ENCODE measurements at places on chromosomes 5 and 9.

GRCh38 chr5:158810615-158811014 is 289.1 kb downstream of the EBF1 start:
- no peak for DNase-seq

- DNase-seq, result no peak
Observed at GRCh38 chr9:132996526-132996925, 18.0 kb downstream of the GFI1B start.

DNA sequence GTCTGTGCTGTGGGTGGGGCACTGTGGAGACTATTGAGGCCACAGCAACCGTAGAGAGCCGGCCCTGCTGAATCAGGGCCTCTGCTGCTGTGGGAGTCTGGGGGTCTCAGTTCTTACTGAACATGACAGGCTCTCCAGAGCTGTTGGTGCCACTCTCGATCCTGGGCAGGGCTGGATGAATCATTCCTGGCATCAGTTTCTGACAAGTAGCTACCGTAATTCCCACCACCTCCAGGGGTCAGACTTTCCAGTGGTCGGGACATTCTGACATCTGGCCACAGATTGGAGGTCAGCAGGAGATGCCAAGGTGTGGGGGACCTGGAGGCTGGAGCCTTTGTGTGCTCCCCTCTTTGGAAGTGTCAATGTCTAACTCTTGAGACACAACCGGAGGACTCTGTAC is 188.4 kb downstream of the IRX2 start:
- DNase-seq, result no peak

DNA sequence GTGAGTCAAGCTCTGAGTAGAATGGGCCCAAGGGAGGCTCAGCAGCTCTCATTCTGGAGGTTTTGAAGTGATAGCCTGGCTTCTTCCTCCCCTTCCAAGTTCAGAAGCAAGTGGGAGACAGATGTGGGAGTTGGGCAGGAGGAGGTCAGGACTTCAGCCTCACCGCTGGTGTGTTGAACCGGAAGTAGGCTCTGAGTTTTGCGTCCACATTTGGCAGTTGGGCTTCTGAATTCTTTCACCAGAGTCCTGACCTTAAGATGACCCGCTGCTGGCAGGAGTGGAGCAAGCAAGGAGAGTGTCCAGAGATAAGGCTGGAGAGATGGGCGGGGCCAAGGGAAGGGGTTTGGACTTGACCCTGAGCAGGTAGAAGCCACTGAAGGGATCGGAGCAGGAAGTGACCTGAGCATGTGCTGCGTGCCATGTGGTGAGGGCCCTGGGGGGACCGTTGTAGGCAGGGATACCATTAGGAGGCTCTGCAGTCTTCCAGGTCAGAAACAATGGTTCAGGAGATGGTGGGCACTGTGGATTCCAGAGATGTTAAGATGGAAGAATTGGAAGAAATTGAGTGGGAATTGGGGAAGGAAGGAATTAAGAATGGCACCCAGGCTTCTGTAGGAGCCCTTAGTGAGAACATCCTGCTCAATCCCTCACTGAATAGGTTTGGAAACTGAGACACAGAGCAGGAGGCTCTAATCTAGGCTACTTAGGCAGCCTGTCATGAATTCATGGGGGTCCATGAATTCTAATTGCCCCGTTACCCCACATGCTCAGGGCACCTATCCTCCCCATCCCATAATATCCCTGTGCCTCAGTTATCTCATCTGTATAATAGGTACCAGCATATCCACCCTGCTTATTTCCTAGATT is 25.9 kb downstream of the GALNT12 start:
- DNase-seq, result no peak

DNA sequence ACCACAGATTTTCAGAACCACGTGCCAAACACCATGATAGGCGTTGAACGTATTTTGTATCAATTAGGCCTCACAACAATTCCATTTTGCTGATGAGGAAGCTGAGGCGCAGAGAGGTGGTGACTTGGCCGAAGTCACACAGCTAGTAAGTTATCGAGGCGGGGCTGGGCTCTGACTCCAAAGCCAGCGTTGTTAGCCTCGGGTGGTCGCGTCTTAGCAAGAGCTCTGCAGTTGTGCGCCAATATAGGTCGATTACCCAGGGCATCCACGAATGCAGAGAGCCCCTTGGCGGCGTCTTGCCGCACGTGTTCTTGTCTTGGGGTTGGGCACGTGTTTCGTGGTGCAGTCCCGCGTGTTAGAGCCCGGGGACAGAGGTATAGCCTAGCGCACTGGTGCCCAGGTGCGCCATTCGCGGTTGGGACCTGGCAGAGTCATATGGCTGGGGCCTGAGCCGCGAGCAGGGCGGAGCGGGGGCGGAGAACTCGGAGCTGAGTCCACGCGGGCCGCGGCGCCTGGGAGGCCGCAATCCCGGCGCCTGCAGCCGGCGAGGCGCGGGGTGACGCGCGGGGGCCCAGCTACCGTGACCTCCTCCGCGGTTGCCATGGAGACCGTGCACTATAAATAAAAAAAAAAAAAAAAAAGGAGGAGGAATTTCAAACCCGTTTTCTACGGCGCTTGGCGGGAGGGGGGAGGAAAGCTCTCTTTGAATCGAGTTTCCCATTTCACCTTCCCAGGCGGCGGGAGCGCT is 62.3 kb downstream of the CXXC5 start:
- DNase-seq, result no peak

DNA sequence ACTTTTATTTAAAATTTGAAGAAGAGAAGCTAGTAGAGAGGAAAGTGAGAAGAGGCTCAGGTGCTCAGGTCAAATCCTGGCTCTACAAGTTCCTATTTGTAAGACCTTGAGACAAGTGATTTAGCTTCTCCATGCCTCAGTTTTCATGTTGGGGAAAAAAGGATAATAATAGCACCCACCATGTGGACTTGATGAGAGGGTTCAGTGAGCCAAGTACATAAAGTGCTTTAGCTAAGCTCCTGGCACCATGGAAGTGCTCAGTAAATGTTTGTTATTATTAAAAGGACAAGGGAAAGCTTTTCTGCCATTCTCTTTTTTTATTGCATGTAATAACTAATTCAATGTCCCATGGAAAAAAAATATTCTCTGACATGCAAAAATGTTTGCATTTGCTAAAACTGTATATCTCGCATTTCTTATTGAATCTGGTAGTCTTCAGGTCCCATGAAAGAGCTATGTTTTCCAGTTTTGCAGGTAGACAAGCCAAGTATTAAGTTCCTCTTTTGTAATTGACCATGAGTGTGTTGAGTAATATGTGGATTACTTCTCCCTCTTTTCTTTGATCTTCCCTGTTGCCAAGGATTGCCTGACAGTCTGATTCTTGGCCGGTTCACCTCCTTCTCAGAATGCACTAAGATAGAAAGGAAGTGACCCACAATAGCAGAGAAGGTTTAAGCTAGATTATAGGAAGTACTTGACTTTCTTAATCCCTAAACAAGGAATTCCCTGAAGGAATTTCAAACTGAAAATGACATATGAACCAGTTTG is 45.6 kb upstream of the TRIM32 start:
- DNase-seq, result no peak

DNA sequence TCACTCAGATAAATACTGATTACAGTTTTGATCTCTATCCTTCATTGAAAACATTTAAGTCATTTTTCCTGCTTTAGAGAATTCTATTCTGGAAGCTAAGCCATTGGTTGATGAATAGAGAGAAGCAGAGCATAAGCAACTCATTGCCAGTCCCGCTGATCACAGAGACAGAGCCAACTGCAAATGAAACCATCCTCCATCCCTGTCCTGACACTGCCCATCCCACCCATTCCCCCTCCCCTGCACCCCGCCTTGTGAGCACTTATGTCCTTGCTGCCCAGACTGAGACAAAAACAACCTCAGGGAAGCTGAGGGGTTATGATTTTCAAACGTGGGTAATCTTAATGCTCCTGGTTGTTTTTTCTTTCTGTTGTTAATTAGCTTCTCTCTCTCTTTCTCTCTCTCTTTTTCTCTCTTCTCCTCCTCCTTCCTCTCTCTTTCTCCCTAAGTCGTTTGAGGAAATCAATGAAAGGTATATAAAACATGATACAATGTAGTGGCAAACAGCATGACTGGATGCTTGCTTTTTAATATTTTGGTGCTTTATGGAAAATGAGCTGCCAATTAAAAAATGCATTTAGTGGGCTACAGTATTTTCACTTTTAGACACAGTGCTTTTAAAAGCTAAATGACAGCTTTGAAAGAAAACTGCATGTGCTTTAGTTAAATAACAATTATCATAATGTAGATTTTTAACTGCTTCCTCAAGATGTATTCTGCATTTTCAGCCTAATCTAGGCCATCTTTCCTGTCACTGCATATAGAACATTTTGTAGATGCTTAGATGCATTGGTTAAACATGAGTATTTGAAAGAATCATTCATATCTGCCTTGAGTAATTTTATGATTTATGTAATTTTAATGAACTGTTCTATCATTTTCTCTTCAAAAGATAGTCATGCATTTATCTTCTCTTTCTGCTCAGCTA is 57.3 kb downstream of the CMYA5 start:
- no peak for DNase-seq

GRCh38 chr9:99244344-99245260 is 22.5 kb downstream of the SEC61B start:
- DNase-seq, result no peak

- no peak for DNase-seq
Observed at GRCh38 chr9:127705577-127706379, 1.0 kb upstream of the CFAP157 start.

- DNase-seq, result no peak
Observed at GRCh38 chr5:164336276-164336675, 830.9 kb downstream of the MAT2B start.

GRCh38 chr5:6188976-6189375 is 189.4 kb downstream of the MED10 start:
- no peak for DNase-seq

GRCh38 chr9:96128880-96129279 is 173.1 kb downstream of the HSD17B3 start:
- DNase-seq, result no peak

DNA sequence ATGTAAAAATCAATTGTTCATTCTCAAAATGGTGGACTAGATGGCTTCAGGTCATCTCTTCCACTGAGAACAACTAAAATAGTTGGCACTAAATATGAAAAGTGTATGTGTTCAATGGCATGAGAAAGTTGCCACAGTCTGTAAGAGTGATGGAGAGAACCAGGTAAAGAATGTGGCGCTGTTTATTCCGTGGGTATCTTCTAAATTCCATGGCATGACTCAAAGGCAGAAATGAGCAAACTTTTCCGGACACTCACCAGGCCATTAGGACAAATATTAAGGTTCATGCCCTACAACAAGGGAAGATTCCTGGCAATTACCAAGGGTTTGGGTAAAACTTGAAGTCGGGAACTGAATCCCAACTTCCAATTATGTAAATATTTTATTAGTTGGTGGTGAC is 825.4 kb upstream of the CDH6 start:
- no peak for DNase-seq

- no peak for DNase-seq
Observed at GRCh38 chr5:16489322-16489791, 23.8 kb upstream of the ZNF622 start.

DNA sequence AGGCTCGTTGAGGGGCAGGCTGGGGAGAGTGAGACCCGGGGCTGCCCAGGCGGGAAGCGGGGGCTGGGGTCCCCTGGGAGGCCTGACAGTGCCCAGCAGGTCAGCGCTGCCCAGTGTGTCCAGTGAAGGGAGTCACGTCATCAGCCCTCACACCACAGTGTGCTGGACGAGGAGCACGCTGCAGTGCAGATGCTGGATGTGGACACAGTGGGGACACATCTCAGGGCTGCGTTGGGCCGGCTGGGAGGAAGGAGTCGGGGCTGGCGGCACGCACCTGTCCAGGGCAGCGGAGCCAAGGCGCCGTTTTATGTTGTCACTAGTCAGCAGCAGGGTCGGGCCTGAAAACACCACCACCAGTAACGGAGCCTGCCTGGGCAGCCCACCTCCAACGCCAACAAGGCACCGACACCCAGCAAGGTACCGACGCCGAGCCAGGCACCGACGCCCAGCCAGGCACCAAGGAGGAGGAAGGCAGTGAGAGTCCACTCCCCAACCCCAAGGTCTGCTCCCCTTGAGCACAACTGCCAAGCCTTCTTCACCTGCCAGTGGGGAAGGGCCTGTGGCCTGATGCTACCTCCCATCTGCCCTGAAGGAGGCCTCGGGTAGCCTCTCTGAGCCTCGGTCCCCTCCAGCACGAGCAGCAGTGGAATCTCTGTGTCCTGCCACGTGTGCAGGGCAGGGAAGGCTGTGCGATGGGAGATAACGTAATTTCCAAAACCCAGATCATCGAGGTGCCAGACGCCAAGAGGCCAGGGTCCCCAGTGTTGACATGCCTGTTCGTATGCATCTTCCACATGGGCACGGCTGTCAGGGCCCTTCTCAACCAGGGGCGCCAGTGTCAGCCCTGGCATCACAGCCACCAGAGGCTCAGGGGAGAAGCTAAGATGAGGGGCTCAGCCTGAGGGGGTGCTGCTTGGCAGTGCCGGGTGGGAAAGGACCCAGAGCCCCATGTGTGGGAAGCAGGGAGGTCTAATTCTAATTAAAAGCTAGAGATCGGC is 21.9 kb upstream of the NSMF start:
- DNase-seq, result no peak

- DNase-seq, result no peak
Observed at GRCh38 chr9:116549061-116549664, 137.9 kb upstream of the TRIM32 start.

DNA sequence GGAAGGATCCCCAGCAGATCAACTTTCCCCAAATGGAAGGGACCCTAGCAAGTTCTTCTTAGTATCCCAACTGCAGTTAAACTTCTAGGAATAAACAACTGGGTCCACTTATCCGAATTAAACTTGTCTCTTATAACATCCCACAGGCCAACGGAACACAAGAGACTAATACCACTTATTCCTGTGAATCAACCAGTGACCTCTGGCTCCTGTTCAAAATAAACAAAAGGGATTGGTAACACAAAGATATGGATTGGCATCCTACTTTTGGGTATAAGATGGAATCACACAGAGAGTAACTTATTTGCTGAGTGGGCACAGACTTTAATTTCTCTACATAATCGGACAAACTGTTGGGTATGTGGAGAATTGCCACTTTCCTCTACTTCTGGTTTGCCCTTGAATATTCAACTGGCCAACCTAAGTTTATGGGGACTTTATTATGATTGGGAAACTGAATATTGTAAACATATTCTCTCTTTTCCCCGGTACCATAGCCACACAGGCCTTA is 12.4 kb upstream of the PAIP1 start:
- no peak for DNase-seq

GRCh38 chr9:93572636-93573515 is 3.5 kb upstream of the PHF2 start:
- DNase-seq, result no peak

GRCh38 chr5:119290161-119290569 is 65.7 kb upstream of the TNFAIP8 start:
- no peak for DNase-seq

- no peak for DNase-seq
Observed at GRCh38 chr5:179765400-179765799, 28.4 kb upstream of the LTC4S start.

- no peak for DNase-seq
Observed at GRCh38 chr9:120306561-120306960, 273.4 kb downstream of the CDK5RAP2 start.

GRCh38 chr9:96556701-96557461 is 62.8 kb downstream of the CDC14B start:
- DNase-seq, result no peak
